ENCODE measurements at places on chromosomes 3 and 15.

GRCh38 chr15:62469874-62470688 is 305.0 kb upstream of the C2CD4B start:
- DNase-seq = peak; percentile 90

DNA sequence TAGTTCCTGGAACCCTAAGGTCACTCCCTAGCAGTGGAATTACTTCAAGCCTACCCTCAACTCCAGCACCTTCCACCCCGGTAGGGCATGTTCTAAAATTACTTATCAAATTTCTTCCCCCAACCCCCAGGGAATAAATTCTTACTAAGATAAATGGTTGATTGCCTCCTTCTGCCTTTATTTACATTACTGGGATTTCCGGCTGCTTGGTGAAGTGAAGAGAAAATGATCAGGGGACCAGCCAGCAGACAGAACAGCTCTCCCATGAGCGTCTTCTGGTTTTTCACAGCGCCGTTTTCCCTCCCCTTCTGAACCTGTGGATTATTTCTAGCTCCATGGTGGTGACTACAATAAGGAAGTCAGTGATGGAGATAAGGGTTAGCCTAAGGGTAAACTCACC is 521.5 kb upstream of the PPP2R3A start:
- no peak for DNase-seq

DNA sequence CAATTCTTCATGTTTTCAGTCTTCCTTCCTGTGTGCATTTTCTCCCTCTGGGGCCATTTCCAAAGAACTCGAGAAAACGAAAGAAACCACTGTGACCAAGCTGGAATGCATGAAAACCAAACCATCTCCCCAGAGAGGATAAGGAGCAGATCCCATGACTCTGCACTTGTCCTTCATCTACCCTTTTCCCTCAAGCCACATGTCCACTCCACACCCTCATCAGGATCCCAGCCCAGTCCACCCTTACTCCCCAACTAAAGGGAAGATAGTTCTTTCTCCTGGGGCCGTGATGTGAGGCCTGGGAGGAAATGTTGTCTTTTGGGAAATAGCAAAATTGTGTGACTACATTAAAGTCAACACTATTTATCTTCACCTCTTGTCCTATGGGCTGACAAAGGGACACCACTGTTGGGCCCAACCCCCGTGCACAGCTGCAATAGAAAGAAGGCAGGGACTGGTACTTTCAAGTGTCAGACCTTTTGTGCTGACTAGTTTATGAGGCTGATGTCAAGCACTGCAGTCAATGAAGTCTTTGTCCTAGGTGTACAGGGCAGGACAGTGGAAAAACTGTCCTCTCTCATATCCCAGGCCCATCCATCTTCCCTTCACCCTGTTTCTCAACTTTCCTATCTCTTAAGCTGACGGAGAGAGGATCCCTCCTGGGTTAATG is 487.1 kb upstream of the NR2F2 start:
- peak; percentile 73 for DNase-seq

GRCh38 chr3:40118091-40118490 is 191.4 kb upstream of the EIF1B start:
- DNase-seq = no peak

- no peak for DNase-seq
Measured at GRCh38 chr3:127920738-127921137, 5.7 kb downstream of the KBTBD12 start.

DNA sequence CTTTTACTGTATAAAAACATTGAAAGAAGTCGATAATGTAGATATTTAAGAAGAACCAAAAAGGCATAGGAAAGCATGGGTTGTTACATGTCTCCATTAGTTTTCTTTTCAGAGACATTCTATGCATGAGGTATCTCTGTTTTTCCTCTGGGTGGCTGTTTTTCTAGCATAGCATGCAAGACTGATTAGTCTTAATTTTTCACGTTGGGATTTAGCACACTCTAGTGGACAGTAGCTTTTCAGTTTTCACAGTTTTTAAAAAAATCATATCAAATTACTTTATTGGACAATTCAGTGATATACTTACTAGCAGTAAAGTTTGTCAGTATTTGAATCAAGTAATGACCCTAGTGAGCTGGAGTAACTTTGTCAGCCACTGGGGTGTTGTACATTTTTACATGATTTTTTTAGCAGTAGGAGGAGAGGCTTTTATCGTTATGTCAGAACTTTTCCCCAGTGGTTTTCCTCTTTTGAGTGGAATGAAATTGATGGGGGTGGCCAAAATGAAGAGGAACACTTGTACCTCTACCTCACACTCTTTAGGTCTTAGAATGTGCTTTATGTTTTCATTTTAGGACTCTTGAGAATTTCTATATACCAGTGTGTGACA is 57.2 kb downstream of the SEC22A start:
- DNase-seq = peak; percentile 64

DNA sequence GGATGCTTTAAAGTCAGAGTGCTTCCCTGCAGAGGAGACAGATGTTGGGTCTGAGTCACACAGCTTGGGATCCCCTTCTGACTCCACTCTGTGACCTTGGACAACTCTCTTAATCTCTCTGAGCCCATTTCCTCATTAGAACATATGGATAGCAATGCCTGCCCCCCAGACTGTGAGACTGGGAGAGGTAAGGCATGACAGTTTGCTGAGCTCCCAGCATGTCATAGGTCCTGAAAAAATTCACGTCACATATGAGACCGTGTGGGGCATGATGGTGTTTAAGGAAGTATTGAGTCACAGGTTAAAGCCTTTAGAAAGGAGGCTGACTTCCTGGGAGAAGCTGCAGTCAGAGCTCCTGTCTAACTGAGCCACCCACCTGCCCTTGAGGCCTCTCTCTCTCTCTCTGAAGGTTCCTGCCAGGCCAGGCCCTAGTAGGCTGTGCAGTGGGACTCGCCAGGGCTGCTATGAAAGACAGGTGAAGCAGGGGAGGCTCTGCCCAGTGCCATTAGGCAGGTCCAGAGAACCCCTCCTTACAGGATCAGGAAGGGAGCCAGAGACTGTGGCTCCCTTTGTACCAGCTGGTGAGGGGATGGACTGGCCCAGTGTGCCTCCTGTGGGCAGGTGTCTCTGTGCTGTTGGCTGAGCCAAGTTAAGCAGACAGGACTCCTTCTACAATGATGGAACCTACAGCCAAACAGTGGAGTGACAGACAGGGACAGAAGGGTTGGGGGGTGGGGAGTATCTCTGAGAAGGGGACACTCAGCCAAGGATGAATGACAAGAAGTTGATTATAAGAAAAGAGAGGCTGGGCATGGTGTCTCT is 19.5 kb upstream of the DOCK3 start:
- DNase-seq = peak; percentile 5

GRCh38 chr3:143881095-143881494 is 32.8 kb upstream of the SLC9A9 start:
- DNase-seq = peak; percentile 6

DNA sequence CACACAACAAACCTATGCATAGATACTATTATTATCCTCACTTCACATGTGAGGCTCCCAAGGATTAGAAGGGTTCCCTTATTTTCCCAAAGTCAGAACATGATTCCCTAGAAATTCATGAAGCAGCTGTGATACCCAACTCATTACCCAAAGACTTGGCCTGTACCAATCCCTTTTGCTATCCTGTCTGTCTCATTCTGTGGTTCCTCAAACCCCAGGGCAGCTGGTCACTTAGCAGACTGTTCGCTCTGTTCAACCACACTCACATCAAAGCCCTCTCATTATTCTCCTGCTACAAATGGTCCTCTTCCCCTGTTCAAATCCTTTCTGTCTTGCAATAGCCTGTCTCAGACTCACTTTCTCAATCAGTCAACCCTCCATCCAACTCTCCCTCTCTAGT is 154.3 kb upstream of the TRIM42 start:
- no peak for DNase-seq

- no peak for DNase-seq
Measured at GRCh38 chr15:99108993-99109392, 4.1 kb downstream of the SYNM start.

GRCh38 chr3:99330924-99331532 is 307.4 kb upstream of the COL8A1 start:
- DNase-seq = peak; percentile 71

- peak; percentile 90 for DNase-seq
Measured at GRCh38 chr15:57235873-57236272, 140.4 kb upstream of the CGNL1 start.

- DNase-seq = no peak
Measured at GRCh38 chr3:64957408-64958198, 269.8 kb upstream of the ADAMTS9 start.

DNA sequence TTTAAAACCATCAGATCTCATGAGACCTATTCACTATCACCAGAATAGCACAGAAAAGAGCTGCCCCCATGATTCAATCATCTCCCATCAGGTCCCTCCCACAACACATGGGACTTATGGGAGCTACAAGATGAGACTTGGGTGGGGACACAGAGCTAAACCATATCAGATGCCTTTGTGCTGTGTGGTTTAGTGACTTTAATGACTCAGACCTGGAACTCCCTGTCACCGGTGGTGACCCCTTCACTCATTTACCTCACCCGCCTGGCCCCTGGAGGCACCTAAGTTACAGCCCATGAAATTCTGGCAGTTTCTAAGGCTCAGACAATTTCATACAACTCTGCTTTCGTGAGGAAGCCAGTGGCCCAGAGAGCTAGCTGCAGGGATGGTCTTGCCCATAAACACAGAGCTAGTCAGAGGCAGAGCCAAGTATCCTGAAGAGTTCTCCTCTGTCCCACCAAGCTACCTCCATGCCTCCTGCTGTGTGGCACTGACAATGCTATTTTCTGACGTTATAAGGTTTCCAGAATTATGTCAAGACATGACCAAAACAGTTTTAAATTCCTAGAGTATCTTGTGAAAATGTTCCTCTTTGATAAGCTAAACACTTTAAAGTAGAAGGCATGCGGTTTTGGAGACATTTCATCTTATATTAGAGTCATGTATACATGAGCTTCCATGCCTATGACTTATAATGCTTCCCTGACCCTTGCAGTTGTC is 231.1 kb upstream of the IL12A start:
- DNase-seq = peak; percentile 54

DNA sequence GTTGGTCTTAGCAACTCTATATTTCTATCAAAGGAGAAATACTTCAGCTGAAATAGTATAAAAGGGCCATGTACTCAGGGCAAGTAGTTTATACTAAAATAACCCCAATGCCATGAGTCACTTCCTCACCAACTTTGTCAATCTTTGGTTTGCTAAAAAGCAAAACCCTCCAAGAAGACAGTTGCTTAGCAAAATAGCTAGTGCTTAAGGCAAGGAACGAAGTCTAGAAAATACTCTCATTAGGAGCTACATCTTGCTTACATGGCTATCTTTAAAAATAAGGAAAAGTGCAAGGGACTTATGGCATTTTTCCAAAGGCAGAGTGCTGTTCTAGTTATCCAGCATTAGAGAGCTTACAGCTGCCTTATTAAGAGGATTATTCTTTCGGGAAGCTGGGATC is 28.4 kb downstream of the P3H2 start:
- DNase-seq = peak; percentile 83

DNA sequence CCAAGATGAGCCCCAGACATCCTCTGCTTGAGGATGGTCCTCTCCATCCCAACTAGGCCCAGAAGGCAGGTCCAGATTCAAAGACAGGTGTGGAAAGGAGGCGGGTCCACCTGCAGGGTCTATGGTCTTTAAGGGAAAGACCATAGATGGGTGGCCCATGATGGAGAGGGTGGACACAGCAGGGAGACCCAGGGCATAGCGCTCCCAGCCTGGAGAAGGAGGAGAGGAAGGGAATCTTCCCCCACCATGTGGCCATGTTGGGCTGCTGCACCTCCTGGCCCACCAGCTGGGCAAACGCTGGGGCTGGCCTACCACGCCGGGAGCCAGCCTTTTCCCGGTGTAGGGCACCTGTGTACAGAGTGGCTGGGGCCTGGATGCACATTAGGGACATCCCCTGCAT is 265.2 kb upstream of the TLE3 start:
- peak; percentile 41 for DNase-seq

DNA sequence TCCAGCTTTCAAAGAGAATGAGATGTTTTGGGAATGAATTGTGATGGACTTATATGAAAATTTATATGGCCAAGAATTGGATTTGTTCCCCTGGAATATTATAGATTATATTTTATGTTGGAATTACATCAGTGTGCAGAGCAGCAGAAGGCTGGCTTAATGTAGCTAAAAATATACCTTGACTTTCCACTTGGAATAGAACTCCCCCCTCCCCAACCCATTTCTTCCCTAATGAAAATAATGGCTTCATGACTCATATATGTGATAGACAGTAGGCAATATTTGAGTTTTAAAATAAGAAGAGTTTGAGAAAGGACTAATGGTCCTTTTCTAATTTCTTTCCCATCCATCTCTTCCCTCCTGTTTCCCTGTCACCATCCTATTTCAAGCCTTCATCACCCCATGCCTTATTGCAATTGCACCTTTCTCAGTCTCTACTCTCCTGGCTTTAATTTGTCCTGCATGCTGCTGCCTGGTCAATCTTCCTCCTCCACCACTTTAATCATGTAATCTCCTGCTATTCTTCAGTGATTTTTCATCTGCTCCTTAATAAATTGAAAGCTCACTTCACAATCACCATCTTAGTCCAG is 122.5 kb downstream of the MDFIC2 start:
- DNase-seq = no peak

DNA sequence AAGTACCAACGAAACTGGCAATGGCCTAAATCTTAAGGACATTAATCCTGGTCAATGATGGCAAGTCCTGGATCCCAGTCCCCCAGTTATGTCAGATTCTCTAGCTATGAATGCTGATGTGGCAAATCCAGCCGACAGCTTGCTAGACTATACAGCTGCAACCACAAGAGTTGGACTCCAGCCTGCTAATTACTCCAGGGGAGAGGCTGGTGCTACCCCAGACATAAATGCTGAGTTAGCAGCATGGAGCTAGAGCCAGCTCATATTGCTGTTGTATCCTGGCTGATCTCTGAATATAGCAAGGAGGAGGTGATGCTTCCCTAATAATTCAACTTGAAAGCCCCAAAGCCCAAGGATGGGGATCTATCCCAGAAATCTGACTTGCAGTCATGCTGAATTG is 207.1 kb downstream of the LRRN1 start:
- no peak for DNase-seq

DNA sequence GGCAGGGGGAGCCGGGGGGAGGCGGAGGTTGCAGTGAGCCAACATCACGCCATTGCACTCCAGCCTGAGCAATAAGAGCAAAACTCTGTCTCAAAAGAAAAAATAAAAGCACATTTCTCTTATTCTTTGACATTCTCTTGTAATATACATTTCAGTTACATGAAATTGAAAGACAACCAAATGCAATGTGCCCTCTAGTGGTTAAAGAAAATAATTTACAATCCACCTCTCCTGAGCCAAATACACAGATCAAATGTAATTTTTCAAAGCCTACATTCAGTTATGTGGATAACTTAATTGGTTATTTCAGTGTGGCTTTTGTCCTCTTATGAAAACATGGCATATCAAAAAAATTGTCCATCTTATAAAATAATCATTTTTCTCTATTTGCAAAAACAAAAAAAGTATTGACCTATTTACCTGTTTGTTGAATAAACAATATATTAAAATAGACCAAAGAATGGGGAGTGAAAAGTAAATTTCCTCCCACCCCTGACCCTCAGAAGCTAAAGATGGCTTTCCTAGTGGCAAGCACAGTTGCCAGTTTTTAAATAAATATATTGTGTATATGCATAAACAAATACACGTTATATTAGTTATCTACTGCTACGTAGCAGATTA is 14.2 kb upstream of the U2SURP start:
- DNase-seq = peak; percentile 48
